ENCODE measurements at places on chromosomes 1 and 21.

GRCh38 chr1:95282518-95282895 is 48.5 kb downstream of the RWDD3 start:
- DNase-seq, result no peak

DNA sequence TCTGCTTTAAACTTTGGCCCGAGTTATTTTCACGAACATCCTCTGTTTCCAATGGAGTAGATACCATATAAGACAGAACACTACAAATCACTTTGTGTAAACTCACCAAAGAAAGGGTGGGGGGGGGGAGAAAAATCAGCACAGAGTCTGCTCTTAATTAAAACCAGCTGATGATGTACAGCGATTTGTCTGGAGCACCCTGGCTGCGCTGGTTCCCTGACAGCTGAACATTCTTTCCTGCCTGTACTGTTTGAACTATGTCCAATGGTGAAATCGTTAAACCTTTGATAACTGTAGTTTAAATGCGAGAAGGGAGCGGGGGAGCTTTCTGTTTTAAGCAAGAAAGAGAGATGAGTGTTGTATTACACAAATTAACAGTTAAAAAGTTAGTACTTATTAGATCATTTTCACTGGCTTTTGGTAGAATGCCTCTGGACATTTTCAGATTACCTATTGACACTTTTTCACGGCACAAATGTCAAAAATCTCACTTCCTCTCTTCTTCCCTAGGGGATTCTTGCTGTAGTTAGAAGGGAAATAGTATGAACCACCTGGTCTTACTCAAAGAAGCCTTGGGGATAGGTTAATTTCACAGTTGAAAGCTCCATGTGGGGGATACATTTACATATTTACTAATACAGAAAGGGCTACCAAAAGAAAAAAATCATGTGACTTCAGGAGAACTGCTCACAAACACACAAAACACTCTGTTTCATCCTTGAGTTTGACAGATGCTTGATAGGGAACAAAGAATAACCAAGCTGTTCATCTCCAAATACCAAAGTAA is 140.2 kb upstream of the RUNX1 start:
- DNase-seq, result peak; percentile 88

DNA sequence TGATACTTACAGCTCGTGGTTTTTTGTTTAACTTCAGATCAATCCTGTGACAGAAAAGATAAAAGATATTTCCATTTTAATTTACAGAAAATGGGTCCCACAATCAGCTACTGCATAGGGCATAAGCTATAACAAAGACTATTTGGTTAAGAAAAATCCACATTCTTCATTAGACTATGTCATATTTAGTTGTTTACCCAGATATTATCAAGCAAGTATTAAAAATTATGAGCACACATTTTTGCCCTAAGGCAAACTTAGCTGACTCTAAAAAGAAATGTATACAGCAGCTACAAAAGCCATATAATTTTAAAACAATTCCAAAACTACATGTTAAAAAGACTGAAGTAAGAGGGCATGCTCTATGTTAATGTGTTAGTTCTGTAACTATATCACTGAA is 18.7 kb downstream of the MEAF6 start:
- no peak for DNase-seq

DNA sequence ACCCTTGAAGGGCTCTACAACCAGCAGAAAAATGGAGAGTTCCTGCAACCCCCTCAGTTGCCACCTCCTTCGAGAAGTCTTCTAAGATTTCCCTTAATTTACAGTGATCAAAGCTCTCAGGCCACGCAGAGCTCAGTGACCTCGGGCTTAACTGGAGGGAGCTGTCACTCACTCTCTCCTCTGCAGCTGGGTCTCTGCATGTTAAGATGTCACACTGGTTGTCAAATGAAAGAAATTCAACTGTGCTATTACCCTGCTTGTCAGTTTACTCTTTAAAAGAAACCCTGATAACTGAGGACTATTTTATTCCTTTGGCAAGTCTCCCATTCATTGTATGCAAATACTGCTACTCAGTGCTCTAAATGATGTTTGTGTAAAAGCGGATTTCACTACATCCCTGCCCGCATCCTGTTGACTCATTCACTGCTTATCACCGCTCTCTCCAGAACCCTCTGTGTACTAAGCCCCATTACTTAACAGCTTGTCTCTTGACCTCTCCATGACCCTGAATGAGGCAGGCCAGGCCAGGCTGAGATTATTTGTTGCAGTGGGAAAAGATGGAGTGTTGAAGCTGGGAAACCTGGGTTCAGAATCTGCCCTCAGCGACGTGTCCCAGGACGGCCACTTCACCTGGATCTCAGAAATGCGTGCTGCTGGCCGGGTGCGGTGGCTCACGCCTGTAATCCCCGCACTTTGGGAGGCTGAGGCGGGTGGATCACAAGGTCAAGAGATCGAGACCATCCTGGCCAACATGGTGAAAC is 13.7 kb downstream of the DHRS3 start:
- peak; percentile 93 for DNase-seq

DNA sequence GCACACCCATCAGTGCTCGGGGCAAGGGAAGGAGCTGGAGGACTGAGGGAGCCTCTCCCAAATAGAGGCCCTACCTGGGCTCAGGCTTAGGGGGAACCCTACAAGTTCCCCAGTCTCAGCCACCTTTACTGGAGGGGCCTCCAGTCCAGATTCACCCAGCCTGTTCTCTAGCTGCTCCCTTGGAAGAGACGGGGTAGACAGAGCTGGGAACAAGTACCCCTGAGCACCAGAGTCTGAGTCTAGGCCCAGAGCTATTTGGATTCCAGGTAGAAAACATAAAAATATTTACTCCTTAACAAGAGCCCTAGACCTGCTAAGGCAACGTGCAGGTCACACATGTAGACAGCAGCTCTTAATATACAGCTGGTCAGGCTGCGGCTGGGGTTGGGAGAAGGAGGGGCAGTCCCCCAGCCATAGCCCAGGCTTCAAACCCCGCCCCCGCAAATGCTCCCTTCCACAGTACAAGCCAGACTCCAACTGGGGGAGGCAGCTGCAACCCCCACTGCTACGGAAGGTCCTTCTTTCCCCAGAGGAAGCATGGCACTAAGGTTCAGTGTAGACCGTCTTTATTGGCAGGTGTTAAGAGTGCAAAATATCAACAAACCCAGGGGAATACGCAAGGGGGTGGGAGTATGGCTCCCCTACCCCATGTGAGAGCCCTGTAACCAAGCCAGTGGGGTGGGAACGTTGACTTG is 8.0 kb downstream of the TENT5B start:
- DNase-seq, result no peak

- no peak for DNase-seq
Observed at GRCh38 chr1:206728697-206728987, 41.9 kb upstream of the IL19 start.

- DNase-seq, result peak; percentile 46
Observed at GRCh38 chr1:101136739-101137138, 100.1 kb upstream of the S1PR1 start.

DNA sequence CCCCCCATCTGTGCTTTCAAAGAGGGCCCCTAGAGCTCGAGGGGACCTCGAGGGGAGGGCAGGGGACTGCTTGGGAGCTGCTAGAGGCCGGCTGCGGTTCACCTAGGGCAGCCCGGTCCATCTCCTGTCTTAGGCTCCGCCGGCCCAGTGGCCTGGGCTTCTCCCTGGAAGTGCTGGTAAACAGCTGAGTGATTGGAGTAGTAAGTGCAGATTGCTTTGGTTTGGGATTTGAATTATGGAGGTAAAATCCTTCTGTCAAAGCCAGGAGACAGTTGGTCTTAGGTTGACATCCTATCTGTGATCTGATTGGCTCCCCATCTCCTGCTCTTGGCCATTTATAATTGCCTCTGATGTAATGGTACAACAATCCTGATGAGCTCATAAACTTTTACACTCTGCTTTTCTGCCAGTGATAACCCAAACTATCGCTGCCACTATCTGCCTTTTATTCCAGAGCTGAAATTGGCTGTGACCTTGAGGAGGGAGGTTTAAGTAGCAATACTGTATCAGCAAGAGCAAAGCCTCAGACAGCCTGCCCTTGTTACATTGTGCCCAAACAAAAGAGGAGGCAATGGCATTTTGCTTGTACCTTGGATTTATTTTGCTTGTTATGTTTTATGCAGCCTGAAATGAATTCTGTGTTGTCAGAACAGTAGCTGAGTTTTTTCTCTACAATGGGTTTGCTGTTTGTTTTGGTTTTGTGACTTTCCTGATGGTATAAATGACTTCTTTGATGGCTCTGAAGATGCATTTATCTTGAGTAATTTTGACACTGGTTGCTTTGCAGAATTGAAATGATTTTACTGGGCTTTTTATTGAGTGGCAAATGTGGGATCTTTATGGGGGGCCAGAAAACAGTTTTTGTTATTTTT is 2.4 kb downstream of the ARID1A start:
- DNase-seq, result peak; percentile 95

GRCh38 chr1:247111700-247112478 is 7.7 kb upstream of the ZNF669 start:
- peak; percentile 13 for DNase-seq

DNA sequence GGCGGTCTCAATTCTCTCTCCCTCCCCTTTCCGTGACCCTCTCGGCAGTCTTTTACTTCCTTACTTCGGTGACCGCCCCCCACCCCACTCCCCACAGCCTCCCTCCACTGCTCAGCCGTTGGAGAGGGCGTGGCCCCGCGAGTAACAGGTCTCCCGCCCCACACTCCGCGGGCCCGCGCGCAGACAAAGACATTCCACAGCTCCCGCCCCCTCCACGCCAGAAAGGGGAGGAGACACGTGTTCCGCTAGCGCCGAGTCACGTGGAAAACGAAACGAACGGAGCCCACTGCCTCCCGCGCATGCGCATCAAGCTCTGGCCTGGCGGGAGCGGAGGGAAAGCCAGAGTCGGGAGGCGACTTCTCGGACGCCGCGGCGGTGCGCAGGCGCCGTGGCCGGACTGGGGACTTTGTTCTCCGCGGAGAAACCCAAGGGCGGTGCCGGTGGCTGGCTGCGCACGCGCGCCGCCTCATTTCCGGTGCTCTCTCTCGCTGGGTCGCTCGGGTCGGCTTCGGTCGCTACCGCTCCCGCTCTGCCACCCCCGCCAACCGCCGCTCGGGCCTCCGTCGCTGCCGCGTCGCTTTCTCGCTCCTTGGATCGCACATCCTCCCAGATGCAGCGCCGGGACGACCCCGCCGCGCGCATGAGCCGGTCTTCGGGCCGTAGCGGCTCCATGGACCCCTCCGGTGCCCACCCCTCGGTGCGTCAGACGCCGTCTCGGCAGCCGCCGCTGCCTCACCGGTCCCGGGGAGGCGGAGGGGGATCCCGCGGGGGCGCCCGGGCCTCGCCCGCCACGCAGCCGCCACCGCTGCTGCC is at the start of gene KHDRBS1:
Gene KHDRBS1 (plus strand): TSS at position 483 of the 813 bp plus-strand sequence. CDS start 128 bp downstream, at position 611.
- DNase-seq, result peak; percentile 99

- DNase-seq, result no peak
Observed at GRCh38 chr1:30805304-30806003, 47.9 kb upstream of the LAPTM5 start.

- DNase-seq, result no peak
Observed at GRCh38 chr1:18328803-18329202, 151.9 kb upstream of the KLHDC7A start.

DNA sequence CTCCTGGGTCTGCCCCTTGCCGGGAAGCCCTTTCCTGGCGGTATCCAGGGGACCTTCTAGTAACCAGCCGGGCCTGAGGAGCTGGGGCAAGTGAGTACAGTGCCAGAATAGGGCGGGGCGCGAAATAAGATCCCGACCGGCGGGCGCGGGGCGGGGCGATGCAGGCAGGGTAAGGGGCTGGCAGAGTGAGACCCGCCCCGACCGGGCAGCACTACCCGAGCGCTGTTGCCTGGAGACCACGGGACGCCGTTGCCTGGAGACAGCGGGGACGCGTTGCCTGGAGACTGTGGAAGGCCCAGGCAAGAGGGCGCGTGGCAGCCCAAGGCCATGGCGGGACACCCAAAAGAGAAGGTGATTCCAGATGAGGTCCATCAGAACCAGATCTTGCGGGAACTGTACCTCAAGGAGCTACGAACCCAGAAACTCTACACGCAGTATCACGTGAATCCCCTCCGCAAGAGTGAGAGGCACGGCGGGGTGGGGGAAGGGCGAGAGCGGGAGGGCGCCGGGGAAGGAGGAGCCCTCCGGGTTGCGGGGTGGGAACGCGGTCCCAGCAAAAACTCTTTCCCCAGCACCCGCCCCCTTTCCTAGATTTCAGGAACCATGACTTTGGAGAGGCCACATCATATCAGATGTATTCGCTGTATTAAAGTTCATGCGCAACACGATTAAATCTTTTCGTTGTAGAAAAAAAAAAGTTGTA is 24.3 kb downstream of the EBNA1BP2 start:
- DNase-seq, result peak; percentile 73

GRCh38 chr1:99737016-99737415 is 29.4 kb downstream of the FRRS1 start:
- peak; percentile 78 for DNase-seq

DNA sequence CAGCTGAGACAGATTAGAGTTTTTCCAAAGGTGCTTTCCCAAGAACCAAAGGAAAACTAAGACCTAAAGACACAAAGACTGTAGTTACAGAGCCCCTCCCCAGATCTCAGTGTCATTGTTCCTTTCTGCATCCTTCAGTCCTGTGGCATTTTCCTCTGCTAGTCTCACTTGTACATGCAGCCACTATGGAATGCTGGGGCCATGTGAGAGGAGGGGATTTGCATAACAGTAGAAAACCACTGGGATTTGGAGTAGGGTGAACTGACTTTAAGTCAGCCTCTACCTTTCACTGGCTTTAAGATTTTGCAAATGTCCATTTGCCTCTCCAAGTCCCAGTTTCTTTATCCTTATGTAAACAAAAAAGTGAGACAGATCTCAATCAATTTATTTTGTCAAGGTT is 119.4 kb upstream of the F3 start:
- DNase-seq, result no peak

DNA sequence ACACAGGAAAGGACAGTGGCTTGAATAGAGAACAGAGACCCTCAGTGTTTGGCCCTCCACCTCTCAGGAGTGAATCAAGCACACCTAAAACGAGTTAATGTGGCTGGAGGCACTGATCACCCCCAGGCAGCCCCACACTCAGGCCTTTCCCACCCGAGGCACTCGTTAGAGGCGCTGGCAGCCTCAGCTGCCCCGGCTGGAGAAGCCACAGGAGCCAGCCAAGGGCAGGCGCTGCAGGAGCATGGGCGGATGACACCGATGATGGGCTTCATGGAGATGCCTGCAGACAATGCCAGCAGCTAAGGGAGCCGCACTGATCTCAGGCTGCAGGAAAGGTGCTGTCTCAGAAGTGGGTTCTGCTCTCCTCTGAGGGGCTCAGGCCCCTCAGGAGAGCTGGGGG is 24.1 kb upstream of the ABCG1 start:
- DNase-seq, result no peak

- DNase-seq, result no peak
Observed at GRCh38 chr1:213066363-213066762, 15.3 kb downstream of the RPS6KC1 start.

DNA sequence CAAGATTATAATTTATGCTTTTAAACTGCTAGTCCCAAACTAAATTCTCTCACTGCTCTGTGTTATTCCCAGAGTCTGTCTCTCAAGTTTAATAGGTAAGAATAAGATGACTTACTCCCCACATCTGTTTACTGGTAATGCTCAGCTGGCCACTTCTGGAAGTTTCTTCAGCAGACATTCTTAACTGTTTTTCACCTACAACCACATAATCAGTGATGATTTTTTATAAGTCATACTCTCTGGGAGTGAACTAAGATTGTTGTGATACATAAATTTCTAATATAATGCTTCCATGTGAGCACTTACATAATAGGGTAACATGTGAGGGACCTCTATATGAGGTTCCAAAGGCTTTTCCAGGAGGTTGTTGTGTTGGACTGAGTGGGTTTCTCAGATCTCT is 8.7 kb downstream of the SLAMF7 start:
- DNase-seq, result no peak
